ENCODE measurements at places on chromosomes 3 and 15.

- no peak for DNase-seq
These were observed 13.6 kb downstream of the RPAP1 start for GRCh38 chr15:41530363-41530956.

DNA sequence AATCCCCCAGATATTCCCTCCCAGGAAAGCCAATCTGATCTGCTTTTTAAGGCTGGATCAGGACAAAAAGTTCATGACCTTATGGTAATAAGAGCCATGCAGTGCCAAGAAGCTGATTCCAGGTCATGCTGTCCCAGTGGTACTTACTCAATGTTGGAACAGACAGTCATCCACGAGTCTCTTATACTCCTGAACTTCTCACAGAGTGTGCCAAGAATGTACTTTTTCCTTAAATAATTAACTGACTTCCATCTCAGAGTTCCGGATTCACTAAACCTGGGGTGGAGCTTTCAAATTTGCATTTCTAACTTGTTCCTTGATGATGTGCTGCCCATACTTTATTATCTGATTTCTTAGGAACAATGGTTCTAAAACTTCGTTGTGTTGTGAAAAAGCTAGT lies 3.4 kb upstream of the P3H2 start:
- no peak for DNase-seq

DNA sequence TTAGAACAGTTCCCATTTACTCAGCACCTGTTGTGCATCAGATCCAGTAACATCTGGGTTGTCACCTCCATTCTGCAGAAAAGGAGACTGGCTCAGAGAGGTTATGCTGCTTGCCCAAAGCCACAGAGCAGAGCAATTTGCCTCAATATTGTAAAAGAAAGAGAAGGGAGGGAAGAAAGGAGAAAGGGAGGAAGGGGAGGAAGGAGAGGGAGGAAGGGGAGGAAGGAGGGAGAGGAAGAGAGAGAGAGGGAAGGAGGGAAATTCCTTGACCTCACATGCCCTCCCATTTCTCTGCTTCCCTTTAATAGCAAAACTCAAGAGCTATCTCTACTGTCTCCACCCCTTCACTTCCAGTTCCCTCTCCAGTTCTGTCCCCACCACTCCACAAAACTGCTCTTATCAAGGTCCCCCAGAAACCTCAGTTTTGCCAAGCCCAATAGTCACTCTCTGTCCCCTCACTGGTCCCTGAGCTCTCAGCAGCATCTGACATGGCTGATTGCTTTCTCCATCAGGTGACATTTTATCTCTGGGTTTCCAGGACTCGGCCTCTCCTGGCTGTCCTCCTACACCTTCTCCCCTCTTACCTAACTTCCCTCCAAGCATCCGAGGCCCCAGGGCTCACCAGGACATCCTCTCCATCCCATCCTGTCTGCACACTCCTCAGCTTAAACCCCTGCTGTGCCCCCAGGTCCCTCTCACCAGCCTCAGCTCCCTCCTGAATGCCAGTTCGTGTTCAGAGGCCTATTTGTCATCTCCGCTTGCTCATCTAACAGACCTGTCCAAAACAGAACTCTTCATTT lies 104.7 kb upstream of the LINGO1 start:
- DNase-seq: no peak

GRCh38 chr3:174820885-174821284 lies 38.2 kb upstream of the NAALADL2 start:
- DNase-seq: no peak

DNA sequence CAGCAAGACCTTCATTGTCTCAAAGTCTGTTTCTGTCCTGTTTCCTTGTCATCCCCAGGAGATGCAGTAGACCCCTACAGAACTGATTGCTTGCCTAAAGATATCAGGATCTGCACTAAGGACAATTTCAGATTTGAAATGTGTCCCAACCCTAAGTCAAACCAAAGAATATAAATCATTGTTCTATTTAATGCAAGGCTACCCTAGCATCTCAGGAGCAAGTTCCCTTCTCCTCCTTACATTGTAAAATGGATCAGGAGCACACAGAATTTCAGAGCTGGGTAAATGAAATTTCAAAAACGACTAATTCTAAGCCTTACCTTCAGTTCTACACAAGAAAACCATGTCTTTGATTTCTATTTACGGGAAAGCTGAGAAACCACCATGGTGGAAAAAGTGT lies 360.9 kb upstream of the KCNH8 start:
- DNase-seq: no peak

DNA sequence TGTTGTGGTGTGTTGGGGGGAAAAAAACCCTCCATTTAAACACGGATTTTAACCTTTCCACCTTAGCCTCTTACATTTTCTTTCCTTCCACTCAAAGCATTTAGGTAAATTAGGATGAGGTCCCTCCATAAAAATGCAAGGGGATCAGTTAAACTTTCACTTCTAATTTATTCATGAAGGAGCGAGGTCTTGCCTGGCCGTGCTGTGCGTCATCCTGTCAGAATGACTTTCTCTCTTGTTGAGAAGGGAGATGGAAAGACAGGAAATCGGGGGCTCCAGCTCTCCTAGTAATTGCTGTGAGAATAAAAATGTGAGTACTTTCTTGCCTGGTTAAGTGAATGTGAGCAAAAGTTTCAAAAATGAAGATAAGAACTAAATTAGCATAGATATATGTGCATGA lies 962.3 kb upstream of the NR2F2 start:
- no peak for DNase-seq

DNA sequence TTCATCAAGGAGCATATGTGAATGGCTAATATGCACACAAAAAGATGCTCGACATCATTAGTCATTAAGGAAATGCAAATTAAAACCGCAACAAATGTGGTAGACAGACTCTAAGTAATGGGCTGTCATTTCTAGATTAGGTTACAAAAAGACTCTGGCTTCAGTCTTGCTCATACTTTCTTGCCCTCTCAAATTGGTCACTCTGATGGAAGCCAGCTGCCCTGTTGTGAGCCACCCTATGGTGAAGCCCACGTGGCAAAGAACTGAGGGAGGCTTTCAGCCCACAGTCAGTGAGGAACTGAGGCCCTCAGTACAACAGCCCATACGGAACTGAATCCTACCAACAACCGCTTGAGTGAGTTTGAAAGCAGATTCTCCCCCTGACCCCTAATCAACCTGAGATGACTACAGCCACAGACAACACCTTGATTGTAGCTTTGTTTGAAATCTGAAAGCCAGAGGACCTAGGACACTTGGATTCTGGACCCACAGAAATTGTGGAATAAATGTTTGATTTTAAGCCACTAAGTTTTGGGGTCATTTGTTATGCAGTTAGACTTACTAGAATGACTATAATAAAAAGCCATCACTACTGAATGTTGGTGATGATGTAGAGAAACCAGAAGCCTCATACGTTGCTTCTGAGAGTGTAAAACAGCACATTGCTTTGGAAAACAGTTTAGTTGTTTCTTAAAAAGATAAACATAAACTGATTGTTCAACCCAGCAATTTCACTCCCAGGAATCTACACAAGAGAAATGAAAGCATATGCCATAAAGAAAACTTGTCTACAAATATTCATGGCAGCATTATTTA lies 45.7 kb downstream of the EHHADH start:
- DNase-seq: no peak

DNA sequence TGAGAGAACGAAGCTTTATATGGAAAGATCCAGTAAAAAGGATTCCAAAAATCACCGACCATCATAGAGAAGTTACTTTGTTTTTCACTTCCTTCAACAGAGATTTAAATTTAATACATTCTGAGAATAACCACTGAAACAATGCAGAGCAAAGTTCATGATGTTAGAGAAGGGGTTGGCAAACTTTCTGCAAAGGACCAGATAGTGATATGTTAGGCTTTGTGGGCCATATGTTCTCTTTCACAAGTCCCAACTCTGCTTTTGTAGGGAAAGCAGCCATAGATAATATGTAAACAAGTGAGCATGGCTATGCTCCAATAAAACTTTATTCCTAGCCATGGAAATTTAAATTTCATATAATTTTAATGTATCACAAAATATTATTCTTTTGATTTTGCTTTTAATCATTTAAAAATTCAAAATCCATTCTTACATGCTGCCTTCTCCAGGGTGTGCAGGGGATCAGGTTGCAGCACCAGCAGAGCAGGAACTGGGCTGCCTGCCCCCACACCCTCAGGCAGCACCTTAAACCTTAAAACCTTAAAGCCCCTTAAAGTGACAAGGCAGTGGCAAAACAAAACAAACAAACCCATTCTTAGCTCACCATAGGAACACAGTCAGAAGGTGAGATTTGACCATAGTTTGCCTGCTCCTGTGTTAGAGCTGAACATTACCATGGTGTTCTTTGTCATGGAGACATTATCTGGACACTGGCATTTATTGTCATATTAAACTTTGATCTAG lies 16.9 kb upstream of the IGSF10 start:
- DNase-seq: no peak

DNA sequence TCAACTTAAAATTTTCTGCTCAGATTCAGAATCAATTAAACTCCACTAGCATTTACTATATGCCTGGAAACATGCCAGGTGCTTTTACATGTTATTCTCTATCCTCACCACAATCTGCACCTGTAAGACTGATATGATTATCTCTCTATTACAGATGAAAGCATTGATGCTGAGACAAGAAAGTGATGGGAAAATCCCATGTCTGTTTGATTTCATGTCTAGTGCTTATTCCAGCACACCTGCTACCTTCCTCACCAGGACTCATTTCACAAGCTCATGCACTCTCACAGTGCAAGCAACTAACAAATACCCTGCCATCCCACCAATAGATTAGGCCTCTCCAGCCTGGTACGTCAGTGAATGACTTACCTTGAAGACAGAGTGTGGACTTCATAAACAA lies 25.0 kb upstream of the BCL6 start:
- DNase-seq: no peak

GRCh38 chr3:152235709-152236298 lies 32.9 kb upstream of the MBNL1 start:
- DNase-seq: no peak

GRCh38 chr15:68310804-68311463 lies 33.4 kb downstream of the FEM1B start:
- no peak for DNase-seq

GRCh38 chr3:16961621-16962205 lies 77.0 kb downstream of the PLCL2 start:
- no peak for DNase-seq

- no peak for DNase-seq
These were observed 92.5 kb downstream of the ADAMTS9 start for GRCh38 chr3:64595253-64595694.

DNA sequence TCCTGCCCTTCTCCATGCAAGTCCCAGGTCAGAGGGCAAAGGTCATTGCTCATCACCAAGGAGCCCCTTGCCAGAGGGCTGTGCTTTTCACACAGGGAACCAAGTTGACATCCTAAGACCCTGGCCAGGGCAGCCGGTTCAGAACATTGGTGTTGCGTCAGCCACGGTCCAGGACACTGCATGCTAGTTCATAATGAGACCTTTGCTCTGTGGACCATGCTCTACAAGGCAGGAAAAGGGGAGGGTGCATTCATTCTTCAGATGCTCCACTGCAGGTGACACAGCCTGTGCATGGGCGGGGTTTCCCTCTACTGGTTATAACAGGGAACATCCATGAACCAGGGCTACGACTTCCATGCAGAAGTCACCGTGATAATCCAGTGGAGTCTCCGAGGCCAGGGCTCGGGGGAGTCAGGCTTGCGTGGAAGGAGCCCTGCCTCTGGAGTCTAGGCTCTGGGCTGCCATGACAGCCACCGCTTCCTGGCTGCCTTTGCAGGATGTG lies 81.6 kb downstream of the OCA2 start:
- DNase-seq: no peak

DNA sequence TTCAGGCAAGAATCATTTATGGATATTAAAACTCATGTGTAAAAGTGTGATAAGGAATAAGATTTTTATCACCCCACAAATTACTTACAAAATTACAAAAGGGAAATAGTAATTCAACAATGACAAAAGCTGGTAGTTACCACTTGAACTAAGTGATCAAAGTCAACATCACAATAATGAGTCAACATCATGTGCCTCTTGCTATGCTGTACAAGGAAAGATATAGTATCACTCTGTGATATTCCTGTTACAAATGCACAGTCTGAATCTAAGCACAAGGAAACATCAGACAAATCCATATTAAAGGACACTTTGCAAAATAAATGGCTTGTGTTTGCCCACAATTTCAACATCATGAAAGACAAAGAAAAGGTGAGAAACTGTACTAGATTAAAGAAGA lies 90.5 kb upstream of the PLCL2 start:
- no peak for DNase-seq

DNA sequence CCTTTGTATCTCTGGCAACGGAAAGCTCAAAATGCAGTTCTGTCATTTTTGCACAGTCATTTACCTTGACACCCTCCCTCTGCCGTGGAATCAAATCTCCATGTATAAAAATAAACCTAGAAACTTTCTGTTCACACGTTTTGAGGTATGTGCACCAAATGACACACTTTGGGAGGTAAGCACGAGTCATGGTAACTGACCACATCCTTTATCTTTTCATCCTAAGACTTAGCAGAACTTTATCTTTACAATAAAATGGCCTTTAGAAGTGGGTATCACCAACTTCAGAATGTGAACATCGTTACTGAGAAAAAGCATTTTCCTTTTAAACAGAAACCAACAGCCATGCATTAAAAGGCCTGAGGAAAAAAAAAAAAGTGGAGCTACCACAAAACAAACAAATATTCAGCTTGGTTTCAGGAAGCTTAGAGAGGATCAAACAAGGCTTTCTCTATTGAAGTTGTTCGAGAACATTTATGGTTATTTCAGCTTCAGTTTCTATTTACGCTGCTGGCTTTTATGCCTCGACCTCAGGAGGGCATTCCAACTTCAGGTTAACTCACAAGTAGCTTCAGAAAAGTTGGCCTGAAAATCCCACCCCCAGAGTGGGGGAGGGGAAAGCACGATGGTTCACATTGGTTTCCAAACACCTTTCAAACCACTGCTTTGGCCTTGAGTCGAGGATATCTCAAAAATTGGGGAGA lies 171.1 kb upstream of the ICE2 start:
- DNase-seq: no peak

- DNase-seq: no peak
These were observed 37.3 kb downstream of the RFT1 start for GRCh38 chr3:53092942-53093341.

DNA sequence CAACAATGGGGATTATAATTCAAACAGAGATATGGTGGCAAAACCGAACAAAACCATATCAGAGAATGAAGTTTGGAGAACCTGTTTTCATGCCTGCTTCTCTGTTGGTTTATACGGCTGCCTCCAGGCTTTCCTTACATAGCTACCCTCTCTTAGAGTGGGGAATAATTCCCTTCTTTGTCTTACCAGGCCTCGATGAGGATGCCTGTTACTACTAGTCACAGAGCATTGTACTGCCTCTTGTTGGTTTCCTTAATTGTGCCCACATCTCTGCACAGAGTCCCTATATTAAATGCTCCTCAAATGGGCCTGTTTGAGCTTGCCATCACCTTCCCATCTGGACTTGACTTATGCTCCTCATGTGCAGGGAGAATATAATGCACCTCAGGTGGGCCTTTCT lies 92.9 kb downstream of the NCEH1 start:
- DNase-seq: no peak

Measured in amygdala (tissue), 56 donors.